ENCODE measurements at places on chromosomes 7 and 10.
A peak's percentile ranks its signal among the peaks of the same experiment; 100 is the strongest.

GRCh38 chr10:120473593-120473992 lies 16.6 kb downstream of the PLPP4 start:
- no peak for DNase-seq

GRCh38 chr10:49571388-49571787 lies 32.5 kb upstream of the ERCC6 start:
- DNase-seq, result no peak

DNA sequence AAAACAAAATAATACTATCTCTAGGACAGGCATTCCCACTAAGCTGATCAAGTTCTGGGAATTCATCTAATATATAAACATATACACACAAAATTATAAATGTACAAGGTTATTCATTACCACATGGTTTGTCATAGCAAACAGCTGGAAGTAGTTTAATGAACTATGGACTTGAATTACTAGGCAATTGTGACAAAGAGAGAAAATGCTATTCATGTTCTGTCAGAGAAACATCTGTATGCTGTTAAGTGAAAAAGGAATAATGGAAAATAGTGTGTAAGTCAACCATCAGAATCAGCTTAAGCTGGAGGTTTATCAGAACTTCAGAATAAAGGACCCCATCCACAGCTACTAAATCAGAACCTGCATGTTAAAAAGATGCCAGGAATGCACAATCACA lies 2.8 kb downstream of the ZNF248 start:
- DNase-seq, result no peak

GRCh38 chr7:43118313-43118712 lies 5.9 kb downstream of the HECW1 start:
- DNase-seq, result no peak

DNA sequence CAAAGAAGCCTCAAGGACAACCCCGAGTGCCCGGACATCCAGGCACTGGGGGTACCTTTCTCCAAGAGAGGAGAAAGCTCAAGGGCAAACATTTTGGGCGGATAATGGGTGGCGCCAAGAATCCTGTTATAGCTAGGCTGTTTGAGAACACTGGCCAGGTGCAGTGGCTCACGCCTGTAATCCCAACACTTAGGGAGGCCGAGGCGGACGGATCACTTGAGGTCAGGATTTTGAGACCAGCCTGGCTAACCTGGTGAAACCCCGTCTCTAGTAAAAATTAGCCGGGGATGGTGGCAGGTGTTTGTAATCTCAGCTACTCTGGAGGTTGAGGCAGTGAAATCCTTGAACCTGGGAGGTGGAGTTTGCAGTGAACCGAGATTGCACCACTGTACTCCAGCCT lies 25.2 kb upstream of the UNC5B start:
- no peak for DNase-seq

DNA sequence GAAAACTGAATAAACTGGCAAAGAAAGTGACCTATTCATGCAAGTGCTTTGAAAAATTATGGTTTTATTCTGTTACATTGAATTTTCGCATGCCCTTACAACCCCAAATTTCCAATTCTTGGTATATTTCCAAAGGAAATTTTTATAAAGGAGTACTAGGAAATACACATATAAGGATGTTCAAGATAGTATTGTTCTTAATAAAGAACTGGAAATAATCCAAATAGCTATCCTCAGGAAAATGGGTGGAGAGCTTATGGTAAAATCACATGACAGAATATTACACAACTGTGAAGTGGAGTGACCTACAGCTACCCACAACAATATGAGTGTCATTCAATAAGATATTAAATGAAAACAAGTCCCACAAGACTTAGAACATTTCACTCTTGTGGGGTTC lies 138.9 kb upstream of the BMPER start:
- no peak for DNase-seq

DNA sequence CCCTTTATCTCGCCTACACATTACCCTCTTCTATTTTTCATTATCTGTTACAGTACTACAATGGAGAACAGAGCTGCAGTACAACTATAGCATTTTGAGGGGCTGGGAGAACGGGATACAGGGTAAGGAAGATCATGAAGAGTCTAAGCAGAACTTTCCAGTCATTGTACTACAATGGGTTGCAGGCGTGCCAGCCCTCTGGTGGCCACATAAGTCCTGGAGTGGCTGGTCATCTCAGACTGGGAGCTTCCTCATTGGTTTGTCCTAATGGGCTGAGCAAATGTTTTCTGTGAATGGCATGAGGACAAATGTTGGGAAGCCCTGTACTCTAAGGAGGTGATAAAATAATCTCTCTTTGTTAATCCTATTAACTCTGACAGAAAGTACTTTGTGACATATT lies 33.0 kb downstream of the TMEM106B start:
- DNase-seq, result no peak

- peak; percentile 5 for DNase-seq
Measured at GRCh38 chr10:17866346-17866745, 57.2 kb downstream of the MRC1 start.

GRCh38 chr10:58898854-58899573 lies 277.4 kb upstream of the PHYHIPL start:
- no peak for DNase-seq

DNA sequence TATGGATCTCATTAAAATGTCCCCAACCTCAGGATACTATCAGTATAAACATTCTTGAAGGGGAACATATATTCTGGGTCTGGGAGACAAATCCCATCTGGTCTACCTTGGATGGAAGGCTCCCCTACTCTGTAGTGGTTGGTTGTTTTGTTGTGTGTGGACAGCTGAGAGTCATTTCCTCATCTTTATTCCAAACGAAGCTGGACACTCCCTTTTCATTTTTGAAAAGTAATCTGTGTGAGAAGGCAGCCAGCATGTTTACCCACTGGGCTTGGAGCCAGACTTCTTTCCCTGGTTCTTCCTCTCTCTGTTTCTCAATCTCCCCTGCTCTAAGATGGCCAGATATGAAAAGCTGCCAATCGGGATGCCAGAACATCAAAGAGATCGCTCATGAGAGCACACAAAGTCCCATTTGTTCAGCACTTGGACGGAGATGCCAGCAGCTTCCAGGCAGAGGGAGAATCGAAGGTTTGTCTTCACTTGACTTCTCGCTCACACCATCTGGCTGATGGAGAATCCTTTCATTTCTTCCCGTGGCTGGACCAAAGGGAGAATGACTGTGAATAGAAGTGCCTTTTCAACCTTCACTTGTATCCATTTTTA lies 108.1 kb upstream of the AGR3 start:
- DNase-seq, result peak; percentile 55

DNA sequence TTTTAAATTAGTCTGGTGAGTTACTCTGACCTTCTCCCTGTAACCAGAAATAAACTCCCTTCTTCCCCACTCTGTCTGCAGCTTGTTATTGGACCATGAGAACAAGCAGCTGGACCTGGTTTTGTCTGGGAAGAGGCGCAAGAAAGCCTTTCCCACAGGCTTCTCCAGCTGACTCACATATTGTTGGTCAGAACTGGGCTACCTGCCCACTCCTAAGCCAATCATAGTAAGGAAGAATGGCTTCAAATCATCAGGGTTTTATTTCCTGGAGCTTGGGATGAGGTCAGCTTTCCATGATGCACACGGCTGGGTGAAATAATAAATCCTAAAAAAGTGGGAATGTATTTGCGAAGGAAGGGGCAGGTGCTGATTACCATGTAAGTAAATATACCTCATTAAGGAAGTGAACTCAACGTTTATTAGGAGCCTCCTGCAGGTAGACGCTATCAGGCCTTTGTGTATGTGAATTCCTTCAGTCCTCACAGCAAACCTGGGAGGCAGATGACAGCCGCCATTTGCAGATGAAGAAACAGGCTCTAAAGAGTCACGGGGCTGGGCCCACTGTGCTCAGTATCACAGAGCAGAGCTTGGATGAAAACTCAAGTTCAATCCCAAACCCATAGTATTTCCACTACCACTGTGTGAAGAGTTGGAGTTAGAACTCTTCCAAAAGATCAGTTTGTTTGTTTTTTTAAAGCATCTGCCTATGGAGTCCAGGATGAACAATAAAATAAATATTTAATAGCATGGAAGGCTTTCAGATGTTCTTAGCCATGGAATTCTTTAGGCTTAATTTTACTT lies 32.8 kb downstream of the IL15RA start:
- DNase-seq, result no peak

GRCh38 chr7:99667179-99667578 lies 12.6 kb downstream of the CYP3A5 start:
- DNase-seq, result no peak

DNA sequence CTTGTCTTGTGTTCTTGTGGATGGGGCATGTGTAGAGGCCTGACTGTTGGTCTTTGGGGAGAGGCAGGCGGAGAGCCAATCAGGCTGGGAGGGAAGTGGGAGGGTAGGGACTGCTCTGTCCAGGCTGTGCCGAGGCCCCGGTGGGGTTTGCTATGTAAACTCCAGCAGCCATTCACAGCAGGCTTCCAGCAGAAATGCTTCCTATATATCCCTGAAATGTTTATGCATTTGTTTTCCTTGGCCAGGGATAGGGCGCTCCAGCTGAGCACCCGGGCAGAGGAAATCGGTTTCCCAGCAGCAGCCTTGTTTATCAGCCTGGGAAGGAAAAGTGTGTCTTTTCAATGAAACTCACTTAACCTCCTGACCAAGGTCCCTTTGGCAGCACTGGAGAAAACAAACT lies 18.3 kb upstream of the AQP1 start:
- peak; percentile 66 for DNase-seq

- no peak for DNase-seq
Measured at GRCh38 chr10:93081834-93082233, 8.1 kb downstream of the CYP26A1 start.

DNA sequence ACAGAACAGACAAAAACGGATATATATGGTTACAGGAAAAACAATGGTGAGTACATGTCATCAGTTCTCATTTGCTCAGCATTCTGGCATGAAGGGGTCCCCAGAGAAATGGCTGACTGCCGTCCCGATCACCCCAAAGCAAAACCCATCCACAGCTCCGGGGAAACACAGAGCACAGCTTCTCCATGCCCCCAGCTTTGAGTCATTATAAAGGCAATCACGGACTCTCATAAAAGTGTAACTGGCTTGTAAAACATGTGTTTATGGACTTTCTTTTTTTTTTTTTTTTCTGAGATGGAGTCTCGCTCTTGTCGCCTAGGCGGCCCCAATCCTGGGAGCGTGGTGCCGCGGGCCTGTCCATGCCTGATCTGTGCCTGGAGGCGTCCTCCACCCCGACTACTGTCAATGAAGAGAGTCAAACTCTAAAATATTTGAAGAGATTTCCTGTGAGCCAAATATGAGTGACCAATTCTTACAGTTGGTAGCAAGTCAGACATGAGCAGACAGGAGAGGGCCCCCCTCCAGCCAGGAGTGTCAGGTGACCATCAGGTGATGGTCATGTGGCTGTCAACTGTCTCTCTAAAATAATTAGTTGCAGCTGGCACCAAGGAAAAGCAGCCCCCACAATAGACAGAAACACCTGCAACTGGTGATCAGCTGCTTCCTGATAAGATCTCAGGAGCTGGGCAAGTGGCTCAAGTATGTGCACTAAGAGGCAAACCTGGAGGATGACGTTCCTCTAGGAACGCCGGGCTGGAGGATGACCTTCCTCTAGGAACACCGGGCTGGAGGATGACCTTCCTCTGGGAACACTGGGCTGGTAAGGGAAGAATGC lies 21.7 kb upstream of the NOM1 start:
- DNase-seq, result no peak

GRCh38 chr10:108352771-108353170 lies 1188.3 kb upstream of the SORCS1 start:
- no peak for DNase-seq

DNA sequence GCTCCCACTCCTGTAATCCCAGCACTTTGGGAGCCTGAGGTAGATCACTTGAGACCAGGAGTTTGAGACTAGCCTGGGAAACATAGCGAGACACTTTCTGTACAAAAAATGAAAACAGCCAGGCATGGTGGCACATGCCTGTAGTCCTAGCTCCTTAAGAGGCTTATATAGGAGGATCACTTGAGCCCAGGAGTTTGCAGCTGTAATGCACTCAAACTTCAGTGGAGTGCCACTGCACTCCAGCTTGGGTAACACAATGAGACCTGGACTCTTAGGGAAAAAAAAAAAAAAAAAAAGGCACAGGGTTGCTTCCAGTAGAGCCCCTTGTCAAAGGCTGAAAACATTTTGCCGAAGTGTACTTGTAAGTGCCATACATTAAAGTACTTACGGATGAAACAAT lies 195.3 kb downstream of the PHTF2 start:
- no peak for DNase-seq

DNA sequence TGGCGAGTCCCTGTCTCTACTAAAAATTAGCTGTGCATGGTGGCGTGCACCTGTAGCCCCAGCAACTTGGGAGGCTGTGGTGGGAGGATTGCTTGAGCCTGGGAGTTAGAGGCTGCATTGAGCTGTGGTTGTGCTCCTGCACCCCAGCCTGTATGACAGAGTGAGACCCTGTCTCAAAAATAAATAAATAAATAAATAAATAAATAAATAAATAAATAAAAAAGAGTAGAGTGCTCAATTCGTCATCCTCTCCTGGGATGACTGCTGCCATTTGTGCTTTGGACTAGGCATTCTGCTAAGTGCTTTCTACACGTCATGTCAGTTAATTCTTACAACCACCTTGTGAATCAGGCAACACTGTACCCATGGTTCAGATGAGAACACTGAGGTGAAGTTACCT lies 130.6 kb downstream of the DOCK1 start:
- DNase-seq, result no peak

- no peak for DNase-seq
Measured at GRCh38 chr7:110835849-110836248, 255.1 kb upstream of the LRRN3 start.

- DNase-seq, result no peak
Measured at GRCh38 chr10:34766266-34766600, 48.9 kb downstream of the PARD3 start.

DNA sequence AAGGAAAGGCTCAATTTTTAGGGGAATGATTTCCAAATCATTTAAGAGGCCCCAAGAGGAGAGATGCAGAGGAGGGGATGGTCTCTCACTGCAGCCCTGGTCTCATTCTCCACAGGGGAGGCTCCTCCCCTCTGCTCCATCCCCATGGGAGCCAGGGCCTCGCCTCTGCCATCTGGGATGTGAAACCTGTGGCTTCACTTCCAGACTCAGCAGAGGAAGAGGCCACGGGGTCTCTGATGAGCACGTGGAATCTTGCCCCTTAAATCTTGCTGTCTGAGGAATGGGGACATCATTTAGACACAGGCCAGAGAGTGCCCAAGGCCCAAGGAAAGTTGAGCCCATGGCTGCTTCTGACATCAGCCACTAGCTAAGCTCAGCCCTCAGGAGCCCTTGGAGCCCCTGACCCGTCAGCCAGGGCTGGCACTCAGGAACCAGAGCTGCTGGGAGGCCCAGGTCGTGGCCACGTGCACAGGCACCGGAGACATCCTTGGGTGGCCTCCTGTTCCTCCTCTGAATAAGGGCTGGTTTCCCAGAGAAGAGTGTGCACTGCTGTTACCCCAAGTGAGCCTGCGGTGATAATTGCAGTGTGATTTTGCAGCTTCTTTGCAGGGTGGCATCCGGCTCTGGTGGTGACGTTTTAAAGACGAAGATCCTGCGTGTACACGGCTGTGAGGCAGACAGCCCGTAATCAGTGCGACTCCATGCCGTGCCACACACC lies 50.5 kb downstream of the VIPR2 start:
- no peak for DNase-seq

- DNase-seq, result no peak
Measured at GRCh38 chr10:76337641-76338040, 906.2 kb downstream of the LRMDA start.

- no peak for DNase-seq
Measured at GRCh38 chr10:71266147-71266917, 52.7 kb upstream of the SLC29A3 start.

All from C1 segment of cervical spinal cord (tissue), 14 donors.